Sciatic nerve (tissue), 2 donors: ENCODE measurements at places on chromosomes 5 and 9.
A peak's percentile ranks its signal among the peaks of the same experiment; 100 is the strongest.

- DNase-seq: no peak
These were observed 86.2 kb downstream of the PSAT1 start for GRCh38 chr9:78383130-78383529.

DNA sequence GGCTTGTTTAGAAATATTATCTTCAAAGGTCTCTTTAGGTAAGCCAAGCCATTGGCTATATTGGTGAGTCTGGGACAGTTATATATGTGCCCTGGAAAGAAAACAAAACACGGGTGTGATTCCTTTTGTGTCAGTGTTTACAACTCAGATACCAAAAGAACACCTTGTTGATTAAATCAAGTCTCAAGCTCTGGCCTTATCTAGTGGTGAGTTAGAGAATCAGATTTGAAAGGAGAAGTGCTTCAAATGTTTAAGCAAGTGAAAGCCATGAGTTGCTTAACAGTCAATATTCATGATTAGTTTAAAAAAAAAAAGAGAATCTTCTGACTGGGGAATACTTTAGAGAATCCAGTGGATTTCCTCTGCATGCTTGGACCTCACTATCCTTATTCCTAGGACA lies 68.3 kb downstream of the IQGAP2 start:
- no peak for DNase-seq

DNA sequence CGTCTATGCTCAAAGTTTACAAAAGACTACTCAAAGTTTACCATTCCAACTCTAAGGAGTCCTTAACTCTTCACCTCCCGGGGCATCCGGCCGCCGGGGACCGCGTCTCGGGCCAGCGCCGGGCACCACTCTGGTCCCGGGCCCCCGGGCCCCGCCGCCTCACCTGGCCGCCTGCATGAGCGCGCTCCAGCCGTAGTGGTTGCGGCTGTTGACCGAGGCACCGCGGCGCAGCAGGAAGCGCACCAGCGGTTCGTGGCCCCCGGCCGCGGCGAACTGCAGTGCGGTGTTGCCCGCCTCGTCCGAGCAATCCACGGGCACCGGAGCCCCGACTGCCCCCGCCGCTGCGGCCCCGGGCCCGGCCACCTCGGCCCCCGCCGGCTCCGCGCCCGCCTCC lies 388 bp downstream of the ANKS6 start:
- DNase-seq: no peak

DNA sequence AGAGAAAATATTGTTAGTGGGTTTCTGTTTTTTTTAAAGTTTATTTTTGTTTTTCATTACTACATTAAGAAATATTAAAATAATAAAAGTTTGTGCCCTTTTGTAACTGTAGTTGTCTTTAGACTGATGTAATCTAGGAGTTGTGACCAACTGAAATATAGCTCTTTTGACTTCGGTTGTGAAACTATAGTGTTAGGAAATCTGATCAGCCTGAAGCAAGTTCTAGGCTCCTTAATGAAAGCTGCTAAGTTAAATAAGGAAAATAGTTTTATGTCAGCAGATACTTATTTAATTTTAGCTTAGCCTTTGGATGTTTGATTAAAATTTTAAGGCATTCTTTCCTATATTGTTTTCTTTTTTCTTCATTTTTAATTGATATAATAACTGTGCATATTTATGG lies 14.2 kb downstream of the AP3S1 start:
- no peak for DNase-seq

- DNase-seq: no peak
These were observed 5.8 kb downstream of the OTP start for GRCh38 chr5:77632526-77633206.

DNA sequence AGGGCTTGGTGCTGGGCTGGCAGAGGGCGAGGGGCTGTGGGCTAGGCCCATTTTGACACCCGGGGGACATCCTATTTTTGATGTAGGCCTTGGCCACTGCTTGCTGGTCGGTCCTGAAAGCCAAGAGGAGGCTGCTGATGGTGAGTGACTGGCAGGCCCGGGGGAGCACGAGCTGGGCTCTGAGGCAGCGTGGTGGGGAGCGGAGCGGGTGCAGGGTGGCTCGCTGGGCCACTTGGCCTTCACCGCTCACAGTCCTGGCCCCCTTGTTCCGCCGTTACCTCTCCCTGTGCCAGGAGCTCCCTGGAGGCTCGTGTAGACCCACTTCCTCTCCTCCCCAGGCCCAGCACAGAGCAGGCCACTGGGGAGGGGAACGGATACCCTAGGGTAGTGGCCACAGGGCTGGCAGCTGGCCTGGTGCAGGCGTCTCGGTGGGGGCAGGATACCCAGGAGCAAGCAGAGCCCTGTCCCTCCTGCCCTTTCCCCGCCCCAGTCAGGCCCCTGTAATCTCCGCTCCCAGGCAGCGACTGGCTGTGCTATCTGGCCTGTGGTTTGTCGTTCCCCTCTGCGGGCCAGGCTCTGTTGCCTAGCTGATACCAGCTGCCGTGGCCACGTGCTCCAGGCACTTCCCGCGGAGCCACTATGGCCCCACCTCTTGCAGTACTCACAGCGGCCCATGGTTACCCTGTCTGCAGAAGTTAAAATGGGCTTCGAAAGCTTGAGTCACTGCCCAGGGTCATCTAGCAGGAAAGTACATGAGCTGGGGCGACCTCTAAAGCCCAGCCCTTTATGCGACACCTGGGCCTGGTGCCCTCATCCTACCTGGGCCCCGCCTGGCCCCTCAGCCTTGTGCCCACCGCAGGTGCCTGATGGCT lies 11.7 kb upstream of the DOLPP1 start:
- no peak for DNase-seq

- DNase-seq: no peak
These were observed 649.3 kb upstream of the WWC1 start for GRCh38 chr5:167642181-167642580.

- no peak for DNase-seq
These were observed 73.3 kb downstream of the NNT start for GRCh38 chr5:43676083-43676840.

GRCh38 chr5:40601198-40601868 lies 78.4 kb upstream of the PTGER4 start:
- no peak for DNase-seq

- no peak for DNase-seq
These were observed 249.3 kb downstream of the DNAH5 start for GRCh38 chr5:13695076-13695712.

GRCh38 chr9:129322022-129322621 lies 144.1 kb upstream of the IER5L start:
- DNase-seq: peak; percentile 58

- DNase-seq: no peak
These were observed 54.1 kb downstream of the MAN2A1 start for GRCh38 chr5:109743770-109744212.

- DNase-seq: no peak
These were observed 33.2 kb upstream of the GOLPH3 start for GRCh38 chr5:32207355-32207634.

- no peak for DNase-seq
These were observed 7.8 kb downstream of the RAPGEF1 start for GRCh38 chr9:131732061-131732526.

DNA sequence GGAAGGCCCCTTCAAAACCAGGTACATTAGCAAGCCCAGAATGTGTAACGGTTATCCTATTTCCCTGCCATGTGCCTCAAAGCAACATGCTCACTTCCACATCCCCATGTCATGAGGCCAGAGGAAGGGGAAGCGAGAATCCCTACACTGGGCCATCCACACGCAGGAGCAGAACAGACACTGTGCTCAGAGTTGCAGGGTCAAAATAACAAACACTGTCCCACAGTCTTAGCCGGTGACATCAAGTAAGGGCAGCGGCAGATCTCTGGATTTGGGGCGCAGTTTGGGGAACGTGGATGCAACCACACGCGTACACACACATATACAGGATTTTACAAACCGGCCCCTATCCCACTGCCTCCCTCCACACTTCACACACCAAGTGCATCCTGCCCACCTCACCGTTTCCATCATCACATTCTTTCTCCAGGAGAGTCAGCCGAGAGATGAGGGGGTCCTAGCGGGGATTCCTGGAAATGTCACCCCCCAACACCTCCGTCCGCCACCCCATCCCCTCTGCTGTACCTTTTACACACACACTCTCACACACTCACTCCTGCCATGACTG lies 776 bp downstream of the APBA1 start:
- DNase-seq: peak; percentile 57

DNA sequence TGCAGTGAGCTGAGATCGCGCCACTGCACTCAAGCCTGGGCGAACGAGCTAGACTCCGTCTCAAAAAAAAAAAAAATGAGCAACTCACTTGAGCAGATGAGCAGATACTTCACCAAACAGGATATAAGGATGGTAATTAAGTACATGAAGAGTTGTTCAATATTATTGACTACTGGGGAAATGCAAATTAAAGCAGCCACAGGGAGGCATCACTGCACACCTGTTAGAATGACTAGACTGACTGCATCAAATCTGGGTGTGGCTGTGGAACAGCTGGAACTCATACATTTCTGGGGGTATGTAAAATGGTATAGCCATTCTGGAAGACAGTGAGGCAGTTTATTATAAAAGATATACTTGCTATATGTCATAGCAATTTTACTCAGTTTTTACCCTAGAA lies 93.0 kb downstream of the WNK2 start:
- no peak for DNase-seq

- no peak for DNase-seq
These were observed 1845.9 kb downstream of the MAT2B start for GRCh38 chr5:165351342-165351741.

GRCh38 chr9:77779010-77779409 lies 130.9 kb upstream of the GNA14 start:
- no peak for DNase-seq

DNA sequence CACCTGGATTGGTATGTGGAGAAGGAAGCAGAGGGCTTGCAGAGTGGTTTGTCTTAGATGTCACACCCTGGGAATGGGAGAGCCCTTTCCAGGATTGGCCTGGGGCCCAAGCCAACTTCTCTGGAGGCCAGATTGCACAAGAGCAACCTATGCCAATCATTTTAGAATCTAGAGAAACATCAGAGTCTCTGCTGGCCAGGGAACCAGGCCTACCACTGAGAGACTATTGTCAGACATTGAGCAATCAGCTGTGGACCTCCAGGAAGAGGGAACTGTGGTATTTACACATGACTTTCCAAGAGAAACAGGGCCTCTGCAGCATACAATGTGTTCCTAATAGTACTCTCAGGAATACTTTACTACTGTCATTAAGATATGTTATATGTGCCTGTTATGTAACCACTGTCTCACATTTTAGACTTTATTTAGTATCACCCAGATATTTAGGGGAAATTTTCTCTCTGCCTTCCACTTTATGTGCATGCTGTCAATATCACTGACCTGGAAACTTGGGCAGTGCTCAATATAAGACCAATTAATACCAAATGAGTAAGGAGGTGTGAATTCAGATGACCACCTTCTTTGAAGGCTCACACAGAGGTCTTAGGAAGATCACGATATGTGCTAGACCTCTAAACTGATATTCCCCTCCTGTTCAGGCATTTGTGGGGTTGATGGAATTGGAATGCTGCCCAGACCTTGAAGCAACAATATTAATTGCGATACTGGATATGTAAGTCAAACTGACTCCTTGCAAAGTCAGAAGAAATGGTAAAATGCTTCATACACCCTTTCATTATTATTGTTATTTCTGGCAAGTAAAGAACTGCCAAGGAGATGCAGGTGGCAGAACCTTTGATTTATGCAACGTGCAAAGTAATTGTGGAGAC lies 20.5 kb upstream of the CCL28 start:
- peak; percentile 85 for DNase-seq

DNA sequence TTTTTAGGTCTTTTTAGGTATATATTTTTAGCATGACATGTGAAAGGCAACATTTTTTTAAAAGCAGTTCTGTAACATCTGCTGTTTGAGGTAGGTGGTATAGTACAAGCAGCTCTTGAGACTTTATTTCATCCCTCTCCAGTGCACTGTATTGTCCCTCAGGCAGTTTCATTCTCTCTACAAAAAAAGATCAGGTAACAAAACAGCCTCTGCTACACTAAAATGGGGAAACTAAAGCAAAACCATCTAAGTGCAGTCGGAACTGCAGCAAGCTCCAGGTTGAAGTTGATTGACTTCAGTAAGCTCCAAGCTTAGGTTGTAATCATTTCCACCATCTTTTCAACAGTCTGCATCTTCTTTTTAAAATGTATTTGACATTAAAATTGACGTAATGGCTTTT lies 195.6 kb downstream of the DEPDC1B start:
- DNase-seq: no peak

GRCh38 chr5:53479590-53480415 lies 626 bp upstream of the FST start:
- DNase-seq: peak; percentile 85

- DNase-seq: no peak
These were observed 626.5 kb downstream of the DMRTA1 start for GRCh38 chr9:23073136-23073535.
